Esophagus squamous epithelium (tissue), 5 donors: ENCODE measurements at places on chromosomes 7 and 10.
A peak's percentile ranks its signal among the peaks of the same experiment; 100 is the strongest.

- no peak for DNase-seq
Observed at GRCh38 chr10:97292862-97293198, 393 bp upstream of the ARHGAP19 start.

GRCh38 chr10:115861455-115861854 is 411.6 kb downstream of the GFRA1 start:
- DNase-seq: no peak

GRCh38 chr7:150631084-150631826 is 930 bp downstream of the GIMAP6 start:
- no peak for DNase-seq

GRCh38 chr7:80316811-80317210 is 182.2 kb downstream of the GNAI1 start:
- DNase-seq: no peak

- no peak for DNase-seq
Observed at GRCh38 chr7:149811831-149812490, 26.2 kb upstream of the ZNF862 start.

DNA sequence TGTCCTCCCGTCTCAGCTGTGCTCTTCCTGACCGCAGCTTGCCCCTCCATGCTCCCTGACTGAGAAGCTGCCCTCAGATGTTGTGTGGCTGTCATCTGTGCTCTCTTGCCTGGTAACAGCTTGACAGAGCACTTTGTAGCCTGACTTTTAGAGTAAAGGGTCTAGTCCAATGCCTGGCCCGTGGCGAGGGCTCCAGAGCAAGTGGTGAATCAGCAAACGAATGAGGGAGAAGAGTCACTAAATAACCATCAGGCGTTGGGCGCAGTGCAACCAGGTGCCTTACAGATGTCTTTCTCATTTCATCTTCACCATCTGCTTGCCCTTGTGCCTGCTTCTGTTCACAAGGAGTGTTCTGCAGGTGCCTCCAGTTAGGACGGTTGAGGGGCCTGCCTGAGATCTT is 45.6 kb downstream of the MKI67 start:
- no peak for DNase-seq

DNA sequence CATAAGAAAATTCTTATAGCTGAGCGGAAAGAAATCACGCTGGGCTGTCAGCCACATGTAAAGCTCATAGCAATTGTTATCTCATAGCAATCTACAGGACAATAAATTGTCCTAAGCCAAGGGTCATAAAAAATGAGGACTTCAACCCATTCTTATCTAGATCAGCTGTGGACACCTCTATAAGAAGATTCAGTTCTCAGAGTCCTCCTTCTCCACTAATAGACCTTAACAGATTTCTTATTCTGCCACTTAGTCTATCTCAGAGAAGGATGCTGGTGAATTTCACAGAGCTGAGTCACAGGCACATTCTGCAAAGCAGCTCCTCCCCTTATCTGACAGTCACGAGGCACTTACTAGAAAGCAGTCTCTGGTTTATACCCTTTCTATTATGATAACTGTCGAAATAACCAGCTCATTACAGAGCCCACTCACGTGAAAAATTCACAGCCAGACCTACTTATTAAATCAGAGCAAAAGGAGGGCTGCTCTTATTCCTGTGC is 185.3 kb upstream of the PCLO start:
- no peak for DNase-seq

- DNase-seq: no peak
Observed at GRCh38 chr10:96118604-96119450, 11.3 kb upstream of the ZNF518A start.

DNA sequence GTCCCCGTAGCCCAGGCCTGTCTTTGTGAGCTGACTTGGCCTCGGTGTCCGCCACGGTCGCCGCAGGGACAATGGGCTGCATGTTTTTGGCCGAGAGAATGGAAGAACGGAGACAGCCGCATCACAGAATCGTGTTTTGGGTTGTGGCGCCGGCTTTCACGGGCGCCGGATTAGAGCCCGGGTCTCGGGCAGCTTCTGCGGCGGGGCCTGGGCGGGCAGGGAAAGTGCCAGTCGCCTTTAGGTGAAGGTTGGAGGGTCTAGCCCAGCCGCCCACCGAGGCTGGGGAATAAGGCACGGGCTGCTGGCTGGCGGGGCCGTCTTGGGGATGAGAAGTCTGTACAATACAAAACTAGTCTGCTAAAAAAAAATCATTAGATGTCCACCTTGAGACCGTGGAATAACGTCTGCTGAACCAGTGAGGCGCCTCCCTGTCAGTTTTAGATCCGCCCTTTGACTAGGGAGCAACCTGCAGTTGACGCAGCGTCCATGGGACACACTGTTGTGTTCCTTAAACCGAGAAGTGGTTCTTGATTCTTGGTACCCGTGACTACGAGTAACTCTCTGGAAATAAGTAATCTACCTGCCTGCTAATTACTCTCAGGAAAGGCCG is 577 bp downstream of the DNAJB9 start:
- no peak for DNase-seq

- no peak for DNase-seq
Observed at GRCh38 chr7:4621396-4621795, 60.7 kb upstream of the FOXK1 start.

GRCh38 chr7:21054427-21055112 is 267.9 kb upstream of the SP8 start:
- DNase-seq: no peak

DNA sequence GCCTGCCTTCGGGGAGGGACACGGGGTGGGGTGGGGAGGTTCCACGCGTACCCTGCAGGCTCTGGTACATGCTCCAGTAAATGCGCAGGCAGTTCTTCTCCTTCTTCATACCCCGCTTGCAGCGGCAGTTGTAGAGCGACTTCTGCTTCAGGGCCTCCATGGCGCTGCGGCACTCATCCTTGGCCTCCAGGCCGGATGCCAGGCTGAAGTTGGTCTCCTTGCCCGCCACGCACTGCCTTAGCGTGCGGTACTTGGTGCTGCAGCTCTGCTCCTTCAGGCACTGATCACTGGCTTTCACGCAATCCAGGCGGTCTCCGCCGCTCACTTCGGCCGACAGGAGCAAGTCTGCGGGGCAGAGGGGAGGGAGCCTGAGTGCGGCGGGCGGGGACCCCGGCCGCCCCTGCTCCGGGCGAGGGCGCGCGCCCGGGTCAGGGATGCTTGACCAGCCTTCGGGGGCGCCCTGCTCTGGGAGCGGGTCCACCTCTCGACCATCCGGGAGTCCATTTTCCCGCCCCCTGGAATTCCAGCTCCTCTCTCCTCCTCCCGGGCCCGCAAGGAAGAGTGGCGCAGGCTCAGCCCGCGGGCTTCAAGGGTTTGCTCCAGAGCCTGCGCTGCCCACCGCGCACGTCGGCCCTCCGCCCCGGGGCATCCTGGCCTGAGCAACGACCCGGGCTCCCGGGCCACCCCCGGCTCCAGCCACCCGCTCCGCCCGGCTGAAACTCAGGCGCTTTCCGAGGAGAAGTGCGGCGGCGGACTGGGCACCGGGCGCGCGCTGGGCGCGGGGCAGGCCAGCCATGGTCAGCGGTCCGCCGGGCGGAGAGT is 2.0 kb downstream of the GFRA1 start:
- no peak for DNase-seq

- no peak for DNase-seq
Observed at GRCh38 chr7:120961638-120962173, 11.1 kb downstream of the ING3 start.

DNA sequence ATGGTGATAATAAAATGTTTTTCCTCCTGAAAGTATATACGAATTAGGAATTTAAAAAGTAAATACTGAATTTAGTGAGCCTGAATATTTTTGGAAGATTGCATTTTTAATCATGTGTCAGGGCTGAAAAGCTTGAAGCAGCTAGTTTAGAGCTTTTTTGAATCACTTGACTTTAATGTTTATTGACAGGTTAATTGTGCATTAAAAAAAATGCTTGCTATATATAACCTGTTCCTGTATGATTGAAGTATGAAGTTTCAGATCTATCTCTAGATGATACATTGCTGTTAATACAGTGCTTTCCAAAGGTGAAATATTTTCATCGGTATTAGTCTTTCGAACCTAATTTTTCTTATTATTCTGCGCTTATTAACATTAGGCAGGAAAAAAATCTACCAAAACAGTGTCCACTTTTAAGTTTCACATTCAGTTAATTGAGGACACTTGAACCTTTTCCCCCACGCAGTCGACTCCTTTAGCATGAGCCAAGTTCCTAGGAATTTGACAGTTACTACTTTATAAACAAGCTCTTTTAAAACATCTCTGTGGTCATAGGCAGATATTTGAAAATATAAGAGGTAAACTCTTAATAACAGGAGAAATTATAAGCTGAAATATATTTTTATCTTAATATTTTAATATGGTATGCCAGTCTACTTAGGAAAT is 187.1 kb downstream of the MLLT10 start:
- DNase-seq: no peak

GRCh38 chr7:2730846-2731770 is 43.1 kb downstream of the AMZ1 start:
- DNase-seq: no peak

GRCh38 chr7:118974836-118975235 is 750.3 kb downstream of the ANKRD7 start:
- DNase-seq: no peak

- DNase-seq: peak; percentile 95
Observed at GRCh38 chr7:23013715-23014649, at the start of gene HYCC1. Gene HYCC1, minus strand, starts transcription at chr7:23014130. Its CDS starts 23,019 bp downstream, at chr7:22991111.

- DNase-seq: no peak
Observed at GRCh38 chr7:139620676-139621344, 97.3 kb downstream of the CLEC2L start.

GRCh38 chr10:35910234-35910633 is 268.1 kb upstream of the FZD8 start:
- no peak for DNase-seq

- DNase-seq: no peak
Observed at GRCh38 chr7:108724251-108725100, 154.8 kb downstream of the DNAJB9 start.

GRCh38 chr10:28677888-28678686 is 766 bp downstream of the BAMBI start:
- no peak for DNase-seq

DNA sequence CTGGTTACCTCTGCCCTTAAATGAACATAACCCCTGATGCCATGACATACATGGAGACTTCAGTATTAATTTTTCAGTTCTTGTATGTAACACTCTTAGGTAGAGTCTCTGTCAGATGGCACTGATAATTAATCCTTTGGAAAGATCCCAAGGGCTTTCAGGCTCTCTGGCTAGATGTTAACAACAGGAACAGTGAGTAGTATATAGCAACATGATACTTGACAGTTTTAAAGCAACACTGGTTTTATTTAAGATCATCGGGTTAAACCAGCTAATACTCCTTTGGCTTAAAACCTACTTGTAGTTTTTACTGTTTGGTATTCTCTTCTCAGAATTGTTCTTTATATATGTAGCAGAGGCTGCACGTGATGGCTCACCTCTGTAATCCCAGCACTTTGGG is 27.3 kb downstream of the AHCYL2 start:
- no peak for DNase-seq

- no peak for DNase-seq
Observed at GRCh38 chr10:82071231-82071630, 196.2 kb downstream of the NRG3 start.

DNA sequence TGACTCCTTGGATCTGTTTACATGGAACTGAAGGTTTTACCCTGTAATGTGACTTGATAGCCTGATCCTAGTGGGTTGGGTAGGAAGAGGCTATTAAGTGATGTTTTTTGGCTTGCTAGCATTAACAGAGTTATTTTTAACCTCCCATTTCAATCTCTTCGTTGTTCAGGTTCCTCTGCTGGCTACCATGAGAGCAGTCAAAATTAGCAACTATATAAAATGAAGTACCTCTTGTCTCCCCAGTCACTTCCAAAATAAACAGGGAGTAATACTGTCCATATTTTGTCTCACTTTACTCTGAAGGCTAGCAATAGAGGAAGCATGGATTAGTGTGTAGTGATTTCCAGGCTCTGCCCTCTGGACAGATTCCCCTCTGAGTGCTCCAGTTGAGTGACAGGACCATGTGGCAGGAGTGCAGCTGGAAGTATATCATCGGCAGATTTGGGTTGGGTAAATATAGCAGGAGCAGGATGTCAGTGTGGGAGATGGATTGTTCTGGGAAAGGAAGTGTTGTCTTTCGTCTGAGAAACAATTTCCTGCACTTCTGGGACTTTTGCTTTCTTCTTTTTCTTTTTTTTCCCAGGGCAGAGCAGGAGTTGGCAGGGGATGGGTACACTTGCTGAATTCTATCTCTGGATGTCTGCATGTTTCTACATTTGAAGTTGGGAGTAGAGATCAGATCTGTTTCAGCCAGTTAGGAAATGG is 35.2 kb downstream of the GBF1 start:
- no peak for DNase-seq

GRCh38 chr10:501596-501995 is 187.9 kb downstream of the DIP2C start:
- no peak for DNase-seq

- no peak for DNase-seq
Observed at GRCh38 chr7:49763791-49764190, 9.6 kb upstream of the VWC2 start.

DNA sequence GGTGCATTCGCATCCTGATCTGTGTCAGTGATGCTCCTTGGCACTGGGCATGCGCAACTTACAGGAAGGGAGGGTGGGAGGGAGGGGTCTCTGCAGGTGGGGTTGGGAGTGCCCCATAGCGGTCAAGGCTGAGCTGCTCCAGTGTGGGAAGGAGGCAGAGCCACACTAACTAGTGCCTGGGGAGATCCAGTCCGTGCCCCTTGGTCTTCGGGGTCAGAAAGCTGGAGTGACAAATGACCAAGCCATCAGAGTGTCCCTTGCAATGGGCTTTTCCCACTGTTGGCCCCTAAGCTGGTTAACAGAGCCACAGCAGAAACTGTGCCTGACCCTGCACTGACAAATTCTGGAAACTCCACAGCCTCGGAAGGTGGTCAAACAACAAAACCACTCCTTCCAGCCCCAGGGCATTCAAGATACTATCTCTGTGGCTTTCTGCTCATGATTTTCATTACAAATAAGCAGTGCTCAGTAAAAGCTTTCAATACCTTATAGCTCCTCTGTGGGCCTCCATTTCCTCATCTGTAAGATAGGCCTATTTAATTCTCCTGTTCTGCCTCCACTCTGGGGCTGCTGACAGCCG is 138.1 kb upstream of the UNC5B start:
- no peak for DNase-seq

DNA sequence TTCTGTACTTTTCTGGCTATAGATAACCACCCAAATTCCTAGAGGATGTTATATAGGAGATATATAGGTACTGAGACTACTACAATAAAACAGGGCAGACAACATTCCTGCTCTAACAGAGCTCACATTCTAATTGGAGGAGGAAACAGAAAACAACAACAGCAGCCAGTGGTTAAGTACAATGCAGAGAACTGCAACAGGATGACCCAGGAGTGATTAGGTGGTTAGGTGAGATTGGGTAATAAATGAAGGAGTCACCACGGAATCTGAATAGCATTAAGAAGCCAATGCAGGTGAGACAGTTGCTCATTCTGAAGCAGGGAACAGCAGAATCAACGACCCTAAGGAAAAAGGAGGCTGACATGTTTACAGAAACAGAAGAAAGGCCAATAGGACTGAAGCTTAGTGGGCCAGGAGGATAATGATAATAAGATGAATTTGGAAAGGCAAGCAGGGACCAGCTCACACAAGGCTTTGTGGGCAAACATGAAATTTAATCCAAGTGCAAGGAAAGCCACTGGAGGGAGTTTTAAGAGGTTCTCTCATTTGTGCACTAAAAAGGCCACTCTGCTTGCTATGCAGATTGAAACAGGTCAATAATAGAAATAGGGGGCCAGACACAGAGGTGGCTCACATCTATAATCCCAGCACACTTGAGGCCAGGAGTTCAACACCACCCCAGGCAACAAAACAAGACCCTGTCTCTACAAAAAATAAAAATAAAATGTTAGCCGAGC is 16.9 kb upstream of the REEP3 start:
- no peak for DNase-seq
